HCT116 (cell line): ENCODE measurements at places on chromosomes 7 and 10. TPM values are rescaled to one million over a fixed set of nuclear protein-coding genes. Genes with fewer than 3 reads are reported as not detected.

Gene CYREN
- 54.5 TPM for total RNA-seq

- no peak for DNase-seq
Observed at GRCh38 chr7:503575-504111, 16.0 kb downstream of the PDGFA start.

Gene FBXL13
- 1.0 TPM for total RNA-seq

Gene KIAA1549
- total RNA-seq = 3.9 TPM

- DNase-seq = no peak
Observed at GRCh38 chr7:80410081-80410480, 101.8 kb downstream of the GNAT3 start.

- no peak for DNase-seq
Observed at GRCh38 chr10:80453056-80453841, 861 bp upstream of the TSPAN14 start.

GRCh38 chr10:59634102-59634501, 75.5 kb downstream of the SLC16A9 start:
- DNase-seq = no peak

DNA sequence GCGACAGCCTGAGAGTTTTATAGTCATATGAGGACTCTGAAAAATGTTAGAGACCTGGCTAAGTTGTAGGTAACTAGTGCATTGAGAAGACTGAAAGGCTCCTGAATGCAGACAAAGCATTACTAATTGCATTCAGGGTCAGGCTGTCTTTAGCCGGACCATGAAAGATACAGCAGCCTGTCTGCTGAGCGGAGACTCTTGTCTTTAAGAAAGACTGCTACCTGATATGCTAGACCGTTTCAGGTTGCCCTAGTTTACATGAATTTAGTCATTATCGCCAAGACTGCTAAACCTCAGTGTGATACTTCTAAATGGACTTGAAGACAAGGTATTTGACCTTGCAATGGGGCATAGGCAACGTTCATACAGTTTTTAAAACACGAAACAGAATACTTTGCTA, 81.2 kb downstream of the BMPR1A start:
- no peak for DNase-seq

GRCh38 chr7:628402-628763, 98.1 kb upstream of the DNAAF5 start:
- no peak for DNase-seq

DNA sequence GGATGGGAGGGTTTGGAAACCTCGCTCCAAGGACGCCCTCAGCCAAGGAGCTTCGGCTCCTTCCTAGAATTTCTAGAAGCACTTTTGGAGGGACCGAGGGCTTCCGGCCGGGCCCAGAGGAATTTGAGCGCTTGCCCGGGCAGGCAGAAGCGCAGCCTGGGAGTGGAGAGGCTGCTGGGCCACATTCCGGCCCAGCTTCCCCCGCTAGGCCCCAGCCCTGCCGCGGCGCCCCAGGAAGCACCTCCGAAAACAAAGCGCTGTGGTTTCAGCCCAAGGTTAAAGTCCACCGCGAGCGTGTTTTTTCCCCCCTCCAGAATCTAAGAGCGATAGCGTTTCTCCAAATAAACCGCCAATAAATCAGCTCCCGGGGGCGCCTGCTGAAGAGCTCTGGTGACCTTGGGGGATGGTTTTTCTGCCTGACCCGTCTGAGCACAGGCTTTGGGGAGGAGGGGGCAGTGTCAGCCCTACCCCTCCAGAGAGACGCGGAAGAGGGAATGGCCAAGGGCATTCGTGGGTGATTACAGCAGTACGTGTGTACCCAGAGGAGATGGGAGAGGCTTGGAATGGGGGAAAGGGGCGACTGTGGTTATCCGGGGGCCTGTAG, 5.7 kb upstream of the TNRC18 start:
- no peak for DNase-seq

Gene FGFBP3
- 1.2 TPM for total RNA-seq

- no peak for DNase-seq
Observed at GRCh38 chr10:133117688-133118071, 30.0 kb downstream of the ADGRA1 start.

Gene VAX1
- total RNA-seq = not detected
